Anterior cingulate cortex (tissue), 58 donors: ENCODE measurements at places on chromosomes 13 and 19.

DNA sequence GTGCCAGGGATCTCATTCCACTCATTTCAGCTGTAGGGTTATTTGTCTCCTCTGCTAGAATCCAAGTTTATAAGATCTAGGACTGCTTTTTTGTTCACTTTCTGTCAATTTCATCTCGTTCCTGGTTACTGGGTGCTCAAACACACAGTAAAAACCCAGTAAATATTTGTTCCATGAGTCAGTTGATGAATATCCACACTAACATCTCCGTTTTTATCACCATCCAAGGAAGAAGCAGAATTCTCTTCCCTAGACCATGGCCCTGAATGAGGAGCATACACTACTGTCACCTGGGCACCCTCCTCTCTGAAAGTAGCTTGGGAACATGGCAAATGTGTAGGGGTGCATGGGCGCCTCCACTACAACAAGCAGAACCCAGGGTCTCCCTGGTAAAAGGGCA, 390.8 kb downstream of the FOXO1 start:
- no peak for DNase-seq

GRCh38 chr19:30549151-30549550, 177.0 kb downstream of the ZNF536 start:
- DNase-seq, result no peak

GRCh38 chr19:19510432-19510831, 4.9 kb downstream of the TSSK6 start:
- DNase-seq, result no peak

DNA sequence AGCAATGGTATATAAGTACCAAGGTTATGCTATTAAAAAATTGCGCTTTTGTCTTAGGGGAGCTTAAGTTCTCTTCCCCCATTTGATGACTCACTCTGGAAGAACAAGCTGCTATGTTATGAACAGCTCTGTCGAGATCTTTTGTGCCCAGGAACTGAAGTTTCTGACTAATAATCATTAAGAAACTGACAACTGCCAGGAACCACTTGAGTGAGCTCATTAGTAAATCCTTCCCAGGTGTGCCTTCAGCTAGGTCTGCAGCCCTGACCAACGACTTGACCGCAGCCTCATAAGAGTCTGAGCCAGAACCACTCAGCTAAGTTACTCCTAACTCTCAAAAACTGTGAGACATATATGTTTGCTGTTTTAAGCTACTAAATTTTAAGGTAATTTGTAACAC, 147.8 kb downstream of the SLITRK6 start:
- no peak for DNase-seq

DNA sequence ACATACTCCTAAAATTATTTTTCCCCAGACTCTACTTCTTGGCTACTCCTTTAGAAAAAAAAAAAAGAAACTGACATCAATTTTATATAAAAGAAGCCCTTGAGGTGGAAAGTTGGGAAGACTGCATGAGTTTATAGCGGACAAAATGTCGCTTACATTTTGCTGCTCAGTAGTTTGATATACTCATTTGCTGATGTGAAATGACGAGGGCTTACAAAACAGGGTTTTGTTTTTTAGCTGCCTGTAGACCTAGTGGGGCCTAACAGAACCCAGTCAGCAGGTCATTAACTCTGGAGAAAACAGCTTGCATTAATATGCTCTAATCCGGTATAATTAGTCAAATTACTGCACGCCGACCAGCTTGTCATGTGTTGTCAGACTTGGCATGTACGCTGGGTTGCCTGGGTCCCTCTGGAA, 37.6 kb upstream of the MAB21L1 start:
- DNase-seq, result no peak

DNA sequence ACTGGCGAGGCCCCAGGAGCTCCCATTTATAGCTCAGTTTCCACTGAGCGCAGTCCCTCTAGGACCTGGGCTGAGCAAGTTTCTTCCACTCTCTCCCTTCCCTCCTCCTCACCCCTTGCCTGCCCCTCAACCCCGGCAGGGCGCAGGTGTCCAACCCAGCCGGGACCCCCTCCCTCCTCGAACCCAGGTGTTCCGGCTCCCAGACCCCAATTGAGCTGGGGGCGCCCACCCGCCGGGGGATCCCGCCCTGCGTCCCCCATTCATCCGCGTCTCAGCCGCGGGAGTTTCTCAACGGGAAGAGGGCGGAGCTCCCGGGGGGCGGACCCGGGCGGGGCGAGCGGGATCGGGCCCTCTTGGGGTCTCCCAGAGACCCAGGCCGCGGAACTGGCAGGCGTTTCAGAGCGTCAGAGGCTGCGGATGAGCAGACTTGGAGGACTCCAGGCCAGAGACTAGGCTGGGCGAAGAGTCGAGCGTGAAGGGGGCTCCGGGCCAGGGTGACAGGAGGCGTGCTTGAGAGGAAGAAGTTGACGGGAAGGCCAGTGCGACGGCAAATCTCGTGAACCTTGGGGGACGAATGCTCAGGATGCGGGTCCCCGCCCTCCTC, at the start of gene KIRREL2:
KIRREL2 (plus strand) TSS at position 366 of the 604 bp plus-strand sequence; CDS start at position 575, 209 bp downstream.
- no peak for DNase-seq

DNA sequence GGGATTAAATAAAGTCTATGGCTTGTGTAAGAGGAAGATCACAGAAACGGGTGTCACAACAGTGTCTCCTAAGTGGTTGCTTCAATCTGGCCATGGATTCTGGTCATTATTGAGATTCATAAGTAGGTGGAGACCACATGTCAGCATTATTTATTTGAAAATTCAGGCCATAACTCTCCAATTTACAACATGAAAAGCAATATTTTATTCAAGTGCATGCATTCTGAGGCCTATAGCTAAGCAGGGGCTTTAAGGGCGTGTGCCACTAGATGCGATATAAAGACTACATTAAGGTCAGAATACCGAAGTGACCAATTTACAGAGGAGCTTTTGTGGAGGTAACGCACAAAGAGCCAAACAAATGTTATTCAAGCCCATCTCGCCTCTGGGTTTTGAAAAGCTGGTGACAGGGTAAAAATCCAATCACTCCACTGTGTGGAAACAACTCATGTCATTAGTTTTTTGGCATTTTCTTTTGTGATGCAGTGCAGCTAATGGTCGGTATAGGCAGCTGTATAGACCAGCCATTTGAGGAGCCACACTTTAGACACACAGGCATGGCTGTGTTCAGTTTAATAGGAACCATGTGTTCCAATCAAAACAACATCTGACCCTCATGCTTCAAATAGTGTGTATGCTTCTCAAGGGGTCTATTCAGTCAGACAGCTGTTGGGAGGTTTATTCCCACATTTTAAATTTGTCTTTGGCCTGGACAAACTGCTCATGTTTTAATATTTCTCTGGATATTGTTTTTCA, 123.7 kb downstream of the KL start:
- DNase-seq, result no peak

GRCh38 chr19:31070146-31071065, 278.8 kb downstream of the TSHZ3 start:
- DNase-seq, result no peak

GRCh38 chr13:24194447-24194846, 33.9 kb downstream of the SPATA13 start:
- DNase-seq, result no peak

- DNase-seq, result no peak
Measured at GRCh38 chr13:47976325-47976724, 24.7 kb downstream of the SUCLA2 start.

DNA sequence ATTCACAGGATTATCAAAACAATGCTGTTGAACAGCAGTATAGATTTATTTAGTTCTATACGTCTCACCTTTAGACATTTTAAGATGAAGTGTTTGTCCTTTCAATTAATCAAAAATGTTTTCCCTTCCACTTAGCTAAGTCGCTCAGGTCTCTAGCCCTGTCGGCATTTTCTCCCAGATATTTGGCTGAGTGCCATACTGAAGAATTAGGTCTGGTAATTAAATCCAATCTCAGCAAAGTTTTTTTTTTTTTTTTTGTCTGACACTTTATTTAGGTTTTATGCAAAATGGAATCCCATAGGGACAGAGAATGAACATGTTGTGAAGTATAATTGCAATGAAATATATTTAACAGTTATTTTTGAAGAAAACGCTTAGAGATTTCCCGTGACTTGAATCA, 44.1 kb downstream of the RFC3 start:
- no peak for DNase-seq

DNA sequence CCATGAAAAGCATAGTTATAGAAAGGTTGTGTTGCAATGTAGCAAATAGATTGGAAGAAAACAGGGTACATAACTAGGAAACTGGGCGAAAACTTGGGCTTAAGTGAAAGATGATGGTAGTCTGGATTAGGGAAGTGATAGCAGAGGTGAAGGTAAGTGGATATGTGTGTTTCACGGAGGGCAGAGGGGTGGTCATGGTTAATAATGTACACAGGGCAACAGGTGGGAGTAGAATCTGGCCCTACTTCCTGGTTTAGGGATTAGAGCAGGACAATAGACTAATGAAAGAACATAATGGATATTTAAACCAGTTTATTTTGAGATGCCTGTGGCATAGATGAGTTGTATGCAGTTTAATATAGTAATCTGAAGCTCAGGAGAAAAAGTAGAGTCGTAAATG, 257.3 kb upstream of the SPRY2 start:
- DNase-seq, result no peak

DNA sequence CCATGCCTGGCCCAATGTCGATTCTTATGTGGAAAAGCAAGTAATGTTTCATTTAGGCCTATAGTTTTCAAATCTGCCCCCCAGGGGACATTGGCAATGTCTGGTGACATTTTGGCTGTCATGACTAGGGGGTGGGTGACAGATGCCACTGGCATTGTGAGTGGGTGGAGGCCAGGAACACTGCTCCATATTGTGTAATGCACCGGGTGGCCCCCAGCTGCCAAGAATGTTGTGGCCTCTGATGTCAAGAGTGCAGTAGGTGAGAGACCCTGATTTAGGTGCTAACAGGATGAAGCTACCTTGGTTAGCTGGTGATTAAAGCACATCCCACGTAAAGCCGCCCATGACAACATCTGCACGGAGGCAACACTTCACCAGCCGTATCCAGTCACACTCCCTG, 10.8 kb downstream of the C19orf44 start:
- DNase-seq, result no peak

DNA sequence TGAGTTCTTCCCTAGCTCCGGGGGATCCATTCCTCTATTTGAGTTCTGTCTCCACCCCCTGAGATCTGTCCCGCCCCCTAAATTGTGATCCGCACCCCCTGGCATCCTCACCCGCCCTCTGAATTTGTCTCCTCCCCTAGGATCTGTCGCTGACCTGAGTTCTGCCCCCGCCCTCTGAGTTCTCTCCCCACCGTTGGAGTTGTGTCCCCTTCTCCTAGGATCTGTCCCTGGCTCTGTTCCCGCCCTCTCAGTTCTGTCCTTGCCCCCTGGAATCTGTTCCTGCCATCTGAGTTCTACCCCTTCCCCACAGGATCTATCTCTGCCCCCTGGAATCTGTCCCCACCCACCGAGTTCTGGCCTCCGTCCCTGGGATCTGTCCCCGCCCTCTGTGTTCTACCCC, 1.0 kb upstream of the SLC17A7 start:
- no peak for DNase-seq

- no peak for DNase-seq
Measured at GRCh38 chr13:29319451-29319850, 276.0 kb downstream of the SLC7A1 start.

DNA sequence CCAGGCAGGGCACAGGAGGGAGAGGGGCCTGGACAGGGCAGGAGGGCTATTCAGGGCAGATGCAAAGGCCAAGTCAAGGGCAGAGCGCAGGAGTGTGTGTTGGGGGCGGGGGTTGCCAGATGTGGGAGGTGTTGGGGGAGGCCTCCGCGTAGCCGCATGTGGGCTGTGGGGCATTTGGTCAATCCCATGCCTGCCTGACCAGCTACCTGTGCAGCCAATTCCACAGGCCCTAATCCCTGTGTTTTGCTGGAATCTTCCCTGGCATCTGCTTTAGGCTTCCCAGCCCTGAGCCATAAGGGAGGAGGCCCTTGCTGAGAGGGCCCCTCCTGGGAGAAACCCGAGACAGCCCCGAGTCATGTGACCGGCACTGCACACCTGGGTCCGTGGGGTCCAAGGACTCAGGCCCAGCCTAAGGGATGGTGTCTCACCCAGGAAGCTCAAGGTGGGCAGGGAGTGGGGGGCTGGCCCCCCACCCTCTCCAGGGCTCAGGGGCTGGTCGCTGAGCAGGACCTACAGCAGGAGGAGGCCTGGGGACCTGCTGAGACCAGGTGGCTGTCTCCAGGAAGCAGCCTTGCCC, 20.3 kb downstream of the RFX1 start:
- DNase-seq, result no peak

DNA sequence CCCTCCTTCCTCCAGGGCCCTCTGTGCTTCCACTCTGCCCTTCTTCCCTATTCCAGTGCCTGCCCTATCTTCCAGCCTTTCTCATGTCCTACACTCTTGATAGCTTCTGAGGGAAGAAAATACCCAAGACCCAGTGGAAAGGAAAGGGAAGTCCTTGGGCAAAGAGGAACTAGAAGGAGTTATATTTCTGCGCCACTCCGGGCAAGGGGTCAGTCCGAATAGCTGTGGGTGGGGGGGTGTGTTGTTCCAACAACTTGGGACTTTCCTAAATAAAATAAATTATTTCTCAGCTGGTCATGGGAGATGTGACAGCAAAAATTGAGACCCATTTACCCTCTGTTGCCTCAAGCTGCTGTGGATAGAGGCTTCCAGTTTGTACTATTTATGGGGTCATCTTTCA, 23.2 kb downstream of the CABP5 start:
- no peak for DNase-seq

- DNase-seq, result no peak
Measured at GRCh38 chr19:54160182-54160811, 776 bp upstream of the LENG1 start.

DNA sequence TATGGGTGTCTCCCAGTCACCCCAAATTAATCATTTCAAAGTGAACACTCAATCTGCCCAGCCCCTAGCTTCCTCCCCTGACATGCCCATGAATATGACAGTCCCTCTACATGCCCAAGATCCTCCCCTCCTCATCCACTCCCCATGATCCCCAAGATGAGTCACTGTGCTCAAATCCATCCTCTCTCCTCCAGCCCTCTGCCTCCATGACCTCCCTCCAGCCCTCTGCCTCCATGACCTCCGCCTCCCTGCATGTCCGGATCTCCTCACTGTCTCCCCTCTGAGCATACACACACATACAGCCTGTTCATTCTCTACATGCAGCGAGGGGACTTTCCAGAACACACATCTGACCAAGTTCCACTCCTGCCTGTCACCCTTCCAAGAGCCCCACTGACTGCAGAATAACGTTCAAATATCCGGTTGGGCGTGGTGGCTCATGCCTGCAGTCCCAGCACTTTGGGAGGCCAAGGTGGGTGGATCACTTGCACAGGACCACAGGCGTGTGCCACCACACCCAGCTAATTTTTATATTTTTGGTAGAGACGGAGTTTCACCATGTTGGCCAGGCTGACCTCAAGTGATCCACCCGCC, 18.4 kb upstream of the FEM1A start:
- DNase-seq, result no peak

GRCh38 chr13:50196118-50196517, 180.9 kb downstream of the KCNRG start:
- DNase-seq, result no peak

GRCh38 chr13:98626298-98626935, 49.5 kb upstream of the STK24 start:
- DNase-seq, result no peak
